Activated CD4-positive, alpha-beta T cell treated with anti-CD3 and anti-CD28 coated beads for 36 hours (primary cell): ENCODE measurements at places on chromosomes 16 and 17. TPM values are rescaled to one million over a fixed set of nuclear protein-coding genes. Genes with fewer than 3 reads are reported as not detected.
A peak's percentile ranks its signal among the peaks of the same experiment; 100 is the strongest.

CCL14 gene
- not detected for total RNA-seq

DNA sequence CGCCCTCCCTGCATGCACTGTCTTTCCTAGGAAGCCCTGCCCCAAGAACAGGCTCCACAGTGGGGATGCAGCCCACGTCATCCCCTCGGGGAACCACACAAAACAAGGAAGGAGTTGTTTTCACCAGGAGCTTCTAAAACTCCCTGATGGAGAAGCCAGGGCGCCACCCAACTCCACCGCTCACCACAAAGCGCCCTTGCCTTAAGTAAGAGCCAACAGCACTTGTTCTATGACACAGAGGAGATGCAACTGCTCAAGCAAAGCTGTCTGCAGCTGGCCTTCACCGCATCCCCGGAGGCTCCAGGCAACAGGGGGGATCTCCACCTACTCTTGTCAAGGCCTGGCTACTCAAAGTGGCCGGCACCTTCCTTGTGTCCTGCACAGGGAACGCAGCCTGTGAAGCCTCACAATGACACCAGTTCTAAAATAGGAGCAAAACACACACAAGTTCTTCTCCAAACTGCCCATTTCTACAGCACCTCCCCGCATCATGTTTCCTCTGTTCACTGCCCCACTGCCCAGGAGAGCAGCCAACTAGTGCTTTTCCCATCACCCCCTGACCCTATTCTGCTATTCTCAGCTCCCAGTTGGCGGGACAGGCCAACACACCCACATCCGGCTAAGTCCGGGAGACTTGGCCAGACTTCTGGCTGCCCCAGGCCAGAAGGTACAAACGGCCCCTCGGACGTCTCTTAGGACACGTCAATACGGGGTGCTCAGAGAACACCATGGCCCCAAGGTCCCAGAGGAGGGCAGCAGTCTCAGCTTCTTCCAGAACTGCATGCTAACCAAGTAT is 24.2 kb downstream of the MPG start:
- DNase-seq = no peak

GRCh38 chr16:59611556-59611955 is 877.4 kb upstream of the GOT2 start:
- DNase-seq = no peak

GRCh38 chr16:53281280-53281679 is 153.0 kb upstream of the RBL2 start:
- no peak for DNase-seq

DNA sequence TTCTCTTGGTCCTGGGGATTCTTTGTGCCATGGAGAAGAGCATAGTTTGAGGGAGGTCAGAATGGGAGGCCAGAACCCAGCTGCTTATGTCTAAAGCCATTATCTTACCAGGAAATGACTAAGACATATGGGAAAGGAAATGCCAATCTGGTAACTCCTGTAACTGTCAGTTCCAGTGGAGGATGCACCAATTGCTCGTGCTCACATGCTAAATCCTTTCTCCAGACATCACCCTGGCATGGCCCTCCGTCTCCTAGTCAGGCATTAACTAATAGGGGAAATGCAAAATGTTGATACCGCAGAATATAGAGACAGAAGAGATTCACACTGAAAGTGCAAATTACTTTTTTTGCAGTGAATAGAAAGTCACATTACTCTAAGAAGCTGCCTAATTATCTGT is 255.6 kb upstream of the HSBP1 start:
- no peak for DNase-seq

DNA sequence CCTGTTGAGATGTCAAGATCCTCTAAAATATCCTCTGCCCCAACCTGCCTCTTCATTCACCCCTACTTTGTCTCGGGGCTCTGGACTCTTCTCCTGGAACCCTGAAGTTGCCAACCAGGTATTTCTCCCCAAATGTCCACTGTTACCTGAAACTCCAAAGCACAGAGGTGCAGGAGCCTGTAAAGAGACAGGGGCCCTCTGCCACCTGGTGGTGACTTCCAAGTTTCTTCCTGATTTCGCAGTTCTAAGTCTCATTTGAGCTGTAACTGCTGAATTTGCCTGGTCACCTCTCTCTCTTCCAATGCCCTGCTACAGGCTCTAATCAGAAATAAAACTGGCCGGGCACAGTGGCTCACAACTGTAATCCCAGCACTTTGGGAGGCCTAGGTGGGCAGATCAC is 77.1 kb upstream of the RCVRN start:
- no peak for DNase-seq

DNA sequence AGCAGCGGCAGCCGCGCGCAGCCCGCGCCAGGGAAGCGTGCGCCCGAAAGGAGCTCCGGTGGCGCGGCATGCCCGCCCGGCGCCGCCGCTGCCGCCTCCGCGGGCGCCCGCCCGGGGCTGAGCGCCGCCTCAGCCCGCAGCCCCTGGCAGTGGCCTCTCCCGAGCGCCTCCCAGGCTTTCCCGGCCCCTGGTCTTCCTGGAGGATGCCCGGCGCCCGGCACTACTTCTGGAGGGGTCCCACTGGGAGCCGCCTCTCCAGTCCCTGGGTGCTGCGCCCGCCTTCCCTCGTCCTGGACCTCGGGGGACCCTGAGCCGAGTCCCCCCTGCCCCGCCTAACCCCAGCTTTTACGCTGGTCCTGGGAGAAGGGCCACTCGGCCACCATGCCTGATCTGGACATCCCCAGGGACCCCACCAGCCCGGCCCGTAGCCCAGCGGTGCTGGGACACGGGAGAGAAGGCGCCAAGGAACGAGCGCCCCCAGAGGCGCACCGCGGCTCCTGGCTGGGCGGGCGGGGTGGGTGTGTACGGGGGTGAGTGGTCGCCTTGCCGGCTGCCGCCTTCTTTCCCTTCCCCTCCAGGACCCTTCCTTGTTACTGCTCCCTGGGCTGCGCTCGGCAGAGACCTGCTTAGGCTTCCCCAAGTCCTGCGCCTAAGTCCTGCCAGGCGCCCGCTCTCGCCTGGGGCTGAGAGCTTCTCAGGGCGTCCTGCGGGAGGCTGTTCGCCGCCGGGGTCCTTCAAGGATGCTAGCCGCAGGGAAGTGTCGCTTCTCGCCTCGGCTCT is 704 bp downstream of the ASIC2 start:
- peak; percentile 8 for DNase-seq

DNA sequence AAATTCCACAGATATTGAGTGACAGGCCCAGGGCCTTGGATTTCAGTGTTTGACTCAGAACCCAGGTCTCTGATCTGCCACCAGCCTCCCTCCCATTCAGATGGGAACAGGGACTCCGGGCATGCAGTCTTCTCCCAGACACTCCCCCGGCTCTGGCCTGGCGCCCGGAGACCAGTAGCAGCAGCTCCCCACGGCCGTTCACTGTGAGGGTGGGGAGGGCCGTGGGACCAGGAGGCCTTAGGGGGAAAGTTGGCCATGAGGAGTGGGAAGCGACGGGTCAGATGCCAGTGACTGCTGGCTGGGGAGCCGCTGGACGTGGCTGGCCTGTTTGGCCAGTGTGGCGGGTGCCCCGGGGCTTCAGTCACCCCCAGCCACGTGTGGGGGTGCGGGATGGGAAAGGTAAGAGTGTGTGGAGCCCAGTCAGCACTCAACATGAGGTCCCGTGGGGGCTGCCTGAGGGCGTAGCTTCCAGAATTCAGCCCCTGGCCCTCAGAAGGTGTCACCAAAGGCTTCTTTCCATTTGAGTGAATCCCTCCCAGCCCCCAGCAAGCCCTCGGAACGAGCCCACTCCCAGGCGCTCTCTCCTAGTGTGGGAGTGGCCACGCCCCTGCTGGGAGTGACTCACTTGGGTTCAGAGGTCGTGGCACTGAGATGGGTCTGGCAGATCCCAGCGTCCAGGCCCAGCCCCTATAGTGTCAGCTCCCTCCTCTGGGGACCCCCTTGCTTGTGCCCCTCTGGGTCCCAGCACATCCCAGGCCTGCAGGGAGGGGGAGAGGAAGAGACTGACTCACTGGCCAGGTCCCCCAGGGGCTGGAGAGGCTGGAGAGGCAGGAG is 309.4 kb downstream of the SEC14L1 start:
- DNase-seq = peak; percentile 88

GRCh38 chr16:81530296-81530721 is 85.7 kb downstream of the CMIP start:
- no peak for DNase-seq

DNA sequence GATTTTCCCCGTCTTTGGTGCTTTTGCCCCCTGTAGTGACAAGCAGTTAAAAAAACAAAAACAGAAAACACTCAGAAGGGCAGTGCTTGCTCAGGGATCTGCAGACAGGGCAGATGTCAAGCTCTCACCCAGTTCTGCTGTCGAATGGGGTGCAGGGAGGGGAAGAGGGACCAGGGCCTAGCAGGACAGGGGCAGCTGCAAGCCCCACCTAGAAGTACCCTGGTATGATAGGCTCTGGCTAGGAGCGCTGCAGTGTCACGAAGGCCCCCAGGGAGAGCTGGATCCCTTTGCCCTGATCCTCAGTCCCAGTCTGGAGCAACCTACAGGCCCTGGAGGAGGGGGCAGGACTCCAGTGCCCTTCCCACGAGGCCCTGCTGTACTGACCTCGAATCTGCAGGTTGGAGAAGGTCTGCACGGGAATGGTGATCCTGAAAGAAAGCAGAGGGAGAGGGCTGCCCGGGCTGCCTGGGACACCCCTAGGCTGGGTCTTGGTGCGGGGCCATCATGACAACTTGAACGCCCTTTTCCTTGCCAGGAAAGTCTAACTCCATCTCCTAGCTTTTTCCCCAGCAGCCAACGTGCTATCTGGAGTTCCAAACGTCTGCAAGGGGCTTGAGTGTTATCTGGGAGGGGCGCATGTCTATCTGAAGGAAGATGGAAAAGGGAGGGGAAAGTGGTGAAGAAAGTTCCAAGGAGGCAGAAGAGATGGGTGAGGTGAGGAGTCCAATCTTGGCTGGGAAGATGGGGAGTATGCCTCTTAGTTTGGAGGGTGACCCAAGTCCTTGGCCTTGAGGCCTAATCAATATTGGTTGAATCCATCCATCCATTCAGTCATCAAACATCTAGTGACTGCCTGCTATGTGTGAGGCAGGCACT is 4.8 kb downstream of the GFAP start:
- DNase-seq = no peak

GRCh38 chr17:39173080-39173479 is 7.1 kb upstream of the ARL5C start:
- no peak for DNase-seq

DNA sequence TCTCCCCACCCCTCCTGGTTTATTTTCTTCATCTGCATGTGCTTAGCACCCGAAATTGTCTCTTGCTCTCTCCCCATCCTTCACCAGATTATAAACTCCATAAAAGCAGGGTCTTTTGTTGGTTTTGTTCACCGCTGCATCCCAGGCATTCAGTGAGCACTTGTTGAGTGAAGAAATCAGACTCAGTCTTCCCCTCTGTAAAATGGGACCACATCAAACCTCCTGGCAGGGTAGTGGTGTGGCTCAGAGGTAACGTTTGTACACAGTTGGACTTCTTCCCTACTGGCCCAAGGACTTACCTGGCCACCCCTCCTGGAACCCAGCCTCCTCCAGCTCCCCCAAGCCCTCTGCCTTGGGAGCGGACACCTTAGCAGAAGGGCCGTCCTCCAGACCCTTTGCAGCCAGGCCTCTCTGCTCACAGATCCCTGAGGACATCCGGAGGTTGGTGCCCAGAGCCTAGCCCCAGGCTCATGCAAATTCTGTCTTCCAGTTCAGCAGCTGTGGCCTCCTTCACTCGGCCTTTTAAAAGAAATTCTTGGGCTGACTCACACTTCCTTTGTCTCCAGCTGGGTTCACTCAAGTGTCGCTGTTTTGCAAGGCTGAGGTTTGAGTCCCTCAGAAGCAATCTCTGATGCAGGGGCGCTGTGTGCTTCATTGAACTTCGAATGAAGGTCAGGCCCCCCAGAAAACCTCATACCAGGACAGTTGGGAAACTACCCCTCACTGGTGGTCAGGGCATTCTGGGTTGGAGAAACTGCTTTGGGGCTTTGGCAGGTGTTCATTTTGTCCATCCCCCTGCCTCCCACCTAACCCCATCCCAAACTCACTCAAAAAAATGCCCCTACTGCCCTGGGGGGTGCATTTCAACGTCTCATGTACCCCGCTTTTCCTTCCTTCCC is 16.8 kb upstream of the RMI2 start:
- peak; percentile 73 for DNase-seq

- DNase-seq = no peak
Observed at GRCh38 chr17:61382796-61383688, 16.6 kb upstream of the TBX2 start.

GRCh38 chr17:77280304-77281121 is 139.7 kb downstream of the SEC14L1 start:
- peak; percentile 30 for DNase-seq

DNA sequence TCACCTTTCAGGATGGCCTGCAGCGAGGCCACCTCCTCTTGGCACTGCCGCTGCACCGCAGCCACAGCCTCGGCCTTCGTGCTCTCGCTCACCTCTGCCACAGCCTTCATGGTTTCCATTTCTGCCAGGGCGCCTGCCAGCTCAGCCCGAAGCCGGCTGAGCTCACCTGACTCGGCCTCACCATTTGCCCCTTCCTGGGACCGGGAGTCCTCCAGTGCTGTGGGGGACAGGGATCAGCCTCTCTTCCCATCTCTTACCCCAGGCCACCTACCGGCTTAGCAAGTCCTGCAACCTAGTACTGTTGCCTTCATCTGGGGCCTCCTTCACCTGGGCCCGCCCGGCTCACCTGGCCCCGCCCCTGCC is 658 bp downstream of the RABEP2 start:
- no peak for DNase-seq

GRCh38 chr17:60602385-60602742 is 2.4 kb downstream of the PPM1D start:
- DNase-seq = no peak

GRCh38 chr16:4263504-4264436 is 9.1 kb downstream of the TFAP4 start:
- peak; percentile 45 for DNase-seq

GRCh38 chr17:68403122-68403521 is 54.2 kb downstream of the WIPI1 start:
- DNase-seq = no peak

GRCh38 chr16:12545792-12546342 is 257.8 kb downstream of the CPPED1 start:
- DNase-seq = no peak

DNA sequence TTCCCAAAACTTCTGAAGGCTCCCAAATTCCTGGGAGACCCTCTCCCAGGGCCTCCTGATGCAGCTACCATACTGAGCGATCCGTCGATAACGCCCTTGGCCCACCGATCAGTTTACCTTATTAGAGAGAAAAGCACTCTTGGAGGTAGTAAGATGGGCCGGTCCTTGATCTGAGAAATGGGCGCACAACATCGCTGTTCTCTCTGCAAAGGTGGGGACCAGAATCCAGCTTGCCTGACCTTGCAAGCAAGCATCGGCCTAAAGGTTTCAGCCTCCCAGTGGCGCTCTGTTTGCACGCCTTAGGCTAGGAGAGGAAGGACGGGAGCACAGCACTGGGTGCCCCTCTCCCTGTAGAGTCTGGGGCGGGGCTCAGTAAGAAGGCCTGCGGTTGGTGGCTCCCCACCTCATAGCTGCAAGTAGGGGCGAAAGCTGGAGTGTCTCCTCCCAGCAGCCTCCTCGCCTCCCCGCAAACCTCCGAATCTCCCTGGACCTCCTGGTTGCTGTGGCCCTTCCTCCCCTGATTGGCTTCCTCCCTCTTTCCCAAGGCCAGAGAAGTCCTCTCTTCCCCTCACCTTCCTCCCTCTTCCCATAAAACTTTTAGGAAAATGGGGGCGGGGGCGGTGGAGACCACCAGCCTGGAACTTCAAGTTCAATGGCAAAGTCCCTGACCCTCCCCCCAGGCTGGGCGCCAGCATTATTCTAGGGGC is at the start of gene PRAC1:
PRAC1 (minus strand) TSS at position 318 of the 707 bp plus-strand sequence; CDS start at position 192, 126 bp downstream.
- peak; percentile 18 for DNase-seq
